ENCODE measurements at places on chromosomes 6 and 20.

GRCh38 chr6:158853072-158853879, 34.1 kb upstream of the EZR start:
- DNase-seq = no peak

DNA sequence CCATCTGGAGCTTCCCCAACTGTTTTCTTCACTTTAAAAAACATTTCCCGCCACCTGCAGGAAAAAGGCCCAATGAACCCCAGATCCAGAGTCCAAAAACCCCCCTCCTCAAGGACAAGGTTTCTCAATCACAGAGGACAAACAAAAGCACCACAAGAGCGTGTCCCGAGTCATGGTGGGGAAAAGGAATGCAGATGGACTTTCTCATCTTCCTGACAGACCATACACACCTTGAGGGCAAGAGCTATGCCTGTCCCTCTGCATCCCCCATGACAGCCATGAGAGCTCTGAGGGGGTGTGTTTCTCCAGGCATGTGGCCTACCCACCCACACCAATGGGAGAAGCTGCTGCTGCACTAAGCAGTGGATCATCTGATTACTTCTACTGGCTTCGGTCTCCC, 9.0 kb downstream of the PEX6 start:
- no peak for DNase-seq

- no peak for DNase-seq
These were observed 128.2 kb downstream of the CRYBG1 start for GRCh38 chr6:106488494-106489370.

- DNase-seq = no peak
These were observed 23.5 kb downstream of the DNAAF9 start for GRCh38 chr20:3383878-3384495.
